ENCODE measurements at places on chromosomes 11 and 22. TPM values are rescaled to one million over a fixed set of nuclear protein-coding genes. Genes with fewer than 3 reads are reported as not detected.

PTPRCAP gene
- 1.0 TPM for total RNA-seq

CDC42BPG gene
- not detected for total RNA-seq

- DNase-seq, result peak; percentile 68
Observed at GRCh38 chr11:70568035-70568813, 169.9 kb downstream of the CTTN start.

GRCh38 chr22:36252754-36253522 lies at the start of gene APOL1:
Gene APOL1 (plus strand): TSS chr22:36253133. CDS start chr22:36254956, 1,823 bp downstream.
- no peak for DNase-seq

GRCh38 chr11:102927624-102927990 lies 27.9 kb downstream of the MMP13 start:
- DNase-seq, result no peak

DNA sequence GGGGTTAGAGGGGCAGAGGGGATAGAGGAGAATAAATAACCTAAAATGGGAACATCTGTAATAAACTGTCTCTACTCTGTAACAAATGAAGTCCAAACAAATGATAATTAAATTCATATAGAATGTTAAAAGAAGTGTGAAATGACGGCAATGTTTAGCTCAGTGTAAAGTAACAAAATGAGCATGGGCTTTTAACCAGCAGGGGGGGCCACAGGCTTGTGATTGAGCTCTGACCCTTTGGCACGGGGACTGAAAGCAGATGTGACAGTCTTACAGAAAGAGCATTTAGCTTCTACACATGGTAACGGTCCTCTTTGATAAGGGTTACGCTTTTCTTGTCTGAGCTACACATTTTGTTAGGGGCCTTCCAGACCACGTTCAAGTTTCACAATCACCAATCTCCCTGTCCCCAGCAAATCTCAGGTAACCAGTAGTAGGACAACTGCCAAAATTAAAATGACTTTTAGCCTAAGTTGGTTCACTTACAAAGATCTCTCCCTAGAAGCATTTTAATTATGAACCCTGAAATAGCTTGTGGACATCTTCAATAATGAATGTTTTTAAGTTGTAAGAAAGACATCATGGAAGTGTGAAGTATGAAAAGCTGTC lies 262.5 kb downstream of the DCDC1 start:
- peak; percentile 17 for DNase-seq

- no peak for DNase-seq
Observed at GRCh38 chr22:29332886-29333496, 17.5 kb upstream of the RASL10A start.

- no peak for DNase-seq
Observed at GRCh38 chr11:20762980-20763379, 93.6 kb downstream of the NELL1 start.

DNA sequence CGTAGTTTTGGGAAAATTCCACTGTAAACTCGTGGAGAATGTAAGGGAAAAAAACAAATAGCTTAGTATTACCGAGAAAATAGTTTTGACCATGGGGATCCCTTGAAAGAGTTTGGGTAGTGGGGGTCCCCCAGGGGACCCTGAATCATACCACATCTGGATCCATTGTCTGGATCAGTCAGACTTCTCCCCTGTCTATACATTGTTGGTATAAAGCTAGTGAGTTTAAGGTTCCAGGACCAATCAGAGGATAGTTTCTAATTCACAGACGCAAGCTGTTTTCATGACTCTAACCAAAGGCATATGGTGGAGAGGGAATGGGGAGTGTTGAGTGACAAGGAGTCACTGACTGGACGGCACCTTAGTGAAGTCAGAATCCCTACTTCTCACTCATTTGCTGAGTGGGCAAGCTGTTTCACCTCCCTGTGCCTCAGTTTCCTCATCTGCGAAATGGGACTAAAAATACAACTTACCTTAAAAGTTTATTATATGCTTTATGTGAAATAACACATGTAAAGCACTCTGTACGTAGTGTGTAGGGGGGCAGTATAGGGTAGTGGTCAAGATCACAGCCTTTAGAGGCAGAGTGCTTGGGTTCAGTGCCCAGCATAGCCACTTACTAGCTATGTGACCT lies 90.2 kb downstream of the TRAF6 start:
- no peak for DNase-seq

- no peak for DNase-seq
Observed at GRCh38 chr22:19244600-19245352, 46.7 kb downstream of the CLTCL1 start.

DNA sequence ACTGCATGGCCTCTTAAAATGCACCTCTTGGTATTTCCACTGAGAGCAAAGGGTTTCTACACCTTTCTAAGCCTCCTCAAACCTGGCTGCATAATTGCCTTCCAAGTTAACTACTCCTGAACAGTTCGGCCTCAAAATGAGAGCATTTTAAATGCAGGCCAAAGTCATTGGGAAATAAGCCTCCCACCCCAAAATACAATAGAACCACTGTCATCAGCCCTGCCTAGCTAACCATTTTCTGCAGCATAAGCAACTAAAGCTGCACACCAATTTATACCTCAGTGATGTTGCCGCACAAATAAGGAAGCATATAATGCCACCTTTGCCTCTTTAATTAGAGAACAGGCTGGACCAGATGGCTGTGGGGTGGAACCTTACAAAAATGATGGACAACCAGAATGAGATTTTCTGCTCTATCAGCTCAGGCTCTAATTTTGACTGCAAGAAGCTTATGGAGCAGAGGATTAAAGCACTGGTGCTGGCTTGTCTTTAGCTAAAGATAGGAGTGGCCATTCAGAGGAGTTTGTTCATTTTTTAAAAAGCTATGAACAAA lies 4.3 kb downstream of the TOB2 start:
- no peak for DNase-seq
